ENCODE measurements at places on chromosomes 12 and 14.

DNA sequence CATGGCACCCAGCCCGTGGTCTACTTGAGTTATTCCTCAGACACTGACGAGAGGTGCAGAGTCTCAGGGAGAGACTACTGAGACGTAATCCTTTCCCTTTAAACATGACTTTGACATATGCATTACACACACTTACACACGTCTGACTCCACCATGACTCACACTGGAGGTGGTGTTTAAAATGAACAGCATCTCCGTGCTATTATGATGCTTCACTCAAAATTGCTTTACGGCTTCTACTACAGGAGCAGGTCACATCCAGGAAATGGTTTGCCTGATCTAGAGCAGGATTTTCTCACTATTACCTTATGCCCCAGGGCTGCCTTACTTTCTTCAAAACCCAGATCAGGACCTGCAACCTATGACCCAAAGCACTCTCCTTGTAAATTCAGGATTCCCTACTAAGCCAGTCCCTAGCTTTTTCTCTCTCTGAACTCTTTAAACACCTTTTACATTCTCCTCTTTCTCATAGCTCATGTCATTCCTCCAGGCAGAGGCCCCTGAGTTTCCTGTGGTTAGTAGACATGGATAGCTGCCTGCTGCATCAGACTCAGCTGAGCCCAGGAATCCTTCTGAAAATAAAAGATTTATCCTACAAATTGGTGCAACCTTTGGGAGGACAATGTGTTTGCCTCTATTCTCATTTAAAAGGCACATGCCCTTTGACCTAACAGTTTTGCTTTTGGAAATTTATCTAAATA lies 31.2 kb downstream of the TMCC3 start:
- no peak for DNase-seq

DNA sequence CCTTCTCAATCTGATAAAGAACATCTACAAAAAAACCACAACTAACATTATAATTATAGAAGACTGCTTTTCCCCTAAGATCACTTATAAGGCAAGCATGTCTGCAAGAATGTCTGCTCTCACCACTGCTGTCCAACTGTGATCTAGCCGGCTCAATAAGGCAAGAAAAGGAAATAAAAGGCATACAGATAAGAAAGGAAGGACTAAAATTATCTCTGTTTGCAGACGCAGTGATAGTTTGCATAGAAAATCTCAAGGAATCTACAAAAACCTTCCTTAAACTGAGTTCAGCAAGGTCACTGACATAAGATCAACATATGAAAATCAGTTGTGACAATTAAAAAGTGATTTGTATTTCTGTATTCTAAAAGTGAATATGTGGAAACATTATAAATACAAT lies 138.0 kb upstream of the EGLN3 start:
- no peak for DNase-seq

- no peak for DNase-seq
Measured at GRCh38 chr14:102116361-102117180, 23.1 kb upstream of the WDR20 start.

- no peak for DNase-seq
Measured at GRCh38 chr14:56716705-56717104, 93.6 kb downstream of the OTX2 start.

- DNase-seq, result no peak
Measured at GRCh38 chr12:91127751-91128150, 16.5 kb upstream of the LUM start.

GRCh38 chr14:23028799-23029198 lies 5.9 kb downstream of the PSMB5 start:
- DNase-seq, result no peak

GRCh38 chr12:69330475-69331473 lies 17.4 kb upstream of the LYZ start:
- peak; percentile 27 for DNase-seq

DNA sequence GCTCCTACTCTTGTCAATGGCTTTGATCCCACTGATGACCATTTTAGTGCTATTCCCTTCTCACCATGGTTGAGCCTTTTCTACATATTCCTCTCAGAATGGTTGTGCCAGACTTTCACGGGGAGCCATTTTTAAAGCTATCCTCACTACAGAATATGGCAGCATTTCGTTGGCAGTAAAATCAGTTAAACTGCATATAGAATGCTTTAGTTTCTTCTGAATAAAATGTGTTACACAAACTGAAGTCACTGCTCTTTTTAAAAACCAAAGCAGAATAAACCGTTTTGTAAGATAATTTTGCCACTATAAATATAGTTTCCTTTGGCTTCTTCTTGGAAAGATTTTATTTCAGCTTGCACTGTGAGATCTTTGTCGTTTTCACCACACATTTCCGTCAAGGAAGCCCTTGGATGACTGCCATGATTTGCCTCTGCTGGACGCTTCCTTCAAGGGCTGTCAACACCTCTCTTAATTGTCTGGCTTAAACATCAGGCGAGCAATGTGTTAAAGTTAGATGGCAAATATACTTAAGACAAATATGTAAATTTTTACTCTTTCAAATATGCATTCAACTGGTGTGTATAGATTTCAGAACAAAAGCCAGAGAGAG lies 624.2 kb downstream of the DIO2 start:
- peak; percentile 29 for DNase-seq

DNA sequence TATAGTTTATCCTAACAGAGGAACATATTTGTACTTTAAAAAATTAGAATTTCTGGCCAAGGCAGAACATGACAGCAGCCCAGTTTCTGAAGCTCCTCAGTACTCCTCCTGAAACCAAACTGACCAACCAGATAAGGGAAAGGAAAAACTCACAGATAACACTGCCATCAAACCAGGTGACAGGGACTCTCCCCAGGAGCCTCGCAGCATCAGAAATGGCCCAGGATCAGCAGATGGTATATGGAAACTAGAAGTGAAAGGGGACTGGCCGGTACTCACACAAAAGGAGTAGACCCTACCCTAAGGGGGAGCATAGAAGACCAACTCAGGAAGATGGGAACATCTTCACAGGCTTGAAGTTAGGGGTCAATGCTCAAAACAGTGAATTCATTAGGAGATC lies 22.0 kb downstream of the GALC start:
- DNase-seq, result no peak

DNA sequence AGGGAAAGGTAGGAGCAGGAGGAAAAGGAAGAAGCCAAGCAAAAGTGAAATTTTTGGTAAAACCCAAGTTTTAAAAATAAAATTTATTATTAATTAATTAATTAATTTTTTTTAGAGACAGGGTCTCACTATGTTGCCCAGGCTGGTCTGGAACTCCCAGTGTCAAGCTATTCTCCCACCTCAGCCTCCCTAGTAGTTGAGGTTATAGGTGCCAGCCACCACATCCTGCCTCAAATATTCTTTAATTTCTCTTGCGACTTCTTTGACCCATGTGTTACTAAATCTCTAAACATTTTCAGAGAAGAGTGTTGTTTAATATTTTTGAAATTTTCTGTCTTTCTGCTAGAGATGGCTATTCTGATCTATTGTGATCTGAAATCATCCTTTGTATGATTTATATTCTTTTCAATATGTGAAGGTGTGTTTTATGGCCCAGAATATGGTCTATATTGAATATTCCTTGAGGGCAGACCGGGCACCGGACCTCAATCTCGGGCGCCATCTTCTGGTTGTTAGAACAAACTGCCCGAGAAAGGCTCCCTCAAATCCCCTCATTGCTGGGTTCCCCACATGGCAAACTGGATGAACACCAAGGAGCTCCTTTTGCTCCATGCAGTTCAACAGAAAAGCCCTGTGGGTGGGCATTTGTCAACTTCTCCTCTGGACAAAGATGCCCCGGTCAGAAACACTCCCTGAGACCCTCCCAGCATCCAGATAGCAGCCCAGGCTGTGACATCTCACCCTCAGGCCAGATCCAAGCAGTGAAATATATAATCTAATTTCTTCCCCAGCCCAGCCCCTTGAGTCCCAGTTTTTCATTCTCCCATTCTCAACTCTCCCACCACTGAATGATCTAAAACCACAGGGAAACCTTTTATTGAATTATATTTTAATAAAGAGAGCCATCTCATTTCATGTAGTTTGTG lies 110.5 kb downstream of the ASCL4 start:
- DNase-seq, result peak; percentile 62

GRCh38 chr14:92719421-92719820 lies 29.0 kb downstream of the LGMN start:
- DNase-seq, result no peak

- no peak for DNase-seq
Measured at GRCh38 chr12:127767656-127768055, 499.3 kb upstream of the TMEM132C start.

- DNase-seq, result no peak
Measured at GRCh38 chr12:44551631-44552030, 324.5 kb downstream of the NELL2 start.

GRCh38 chr14:69605738-69606137 lies 5.7 kb upstream of the SUSD6 start:
- DNase-seq, result no peak

GRCh38 chr14:34229140-34229539 lies 232.9 kb downstream of the SPTSSA start:
- no peak for DNase-seq

DNA sequence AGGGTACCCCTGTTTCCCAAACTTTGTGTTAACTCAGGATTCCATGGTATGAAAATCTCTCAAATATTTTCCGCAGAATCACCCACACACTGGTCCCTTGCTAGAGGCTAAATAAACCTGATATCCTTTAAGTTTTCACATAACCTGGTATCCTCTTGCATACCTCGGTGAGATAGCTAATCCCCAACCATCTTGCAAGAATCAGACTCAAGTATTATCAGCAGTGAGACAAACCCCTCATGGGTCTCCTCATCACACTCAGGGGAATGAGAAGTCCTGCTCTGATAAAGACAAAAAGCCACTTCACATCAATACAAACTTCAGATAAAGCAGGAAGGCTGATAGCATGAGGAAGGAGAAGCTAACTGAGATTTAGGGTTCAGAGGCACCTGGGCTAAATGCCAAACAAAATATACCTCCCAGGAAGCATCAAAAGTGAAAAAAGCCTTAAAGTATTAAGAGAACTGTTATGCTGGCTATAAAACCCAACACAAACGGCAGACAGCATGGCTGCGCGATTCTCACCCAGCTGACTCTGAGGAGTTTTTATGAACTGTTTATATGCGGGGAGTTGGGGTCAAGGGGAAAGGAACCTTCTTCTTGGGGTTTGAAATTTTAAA lies 96.5 kb downstream of the FOXN3 start:
- DNase-seq, result no peak

DNA sequence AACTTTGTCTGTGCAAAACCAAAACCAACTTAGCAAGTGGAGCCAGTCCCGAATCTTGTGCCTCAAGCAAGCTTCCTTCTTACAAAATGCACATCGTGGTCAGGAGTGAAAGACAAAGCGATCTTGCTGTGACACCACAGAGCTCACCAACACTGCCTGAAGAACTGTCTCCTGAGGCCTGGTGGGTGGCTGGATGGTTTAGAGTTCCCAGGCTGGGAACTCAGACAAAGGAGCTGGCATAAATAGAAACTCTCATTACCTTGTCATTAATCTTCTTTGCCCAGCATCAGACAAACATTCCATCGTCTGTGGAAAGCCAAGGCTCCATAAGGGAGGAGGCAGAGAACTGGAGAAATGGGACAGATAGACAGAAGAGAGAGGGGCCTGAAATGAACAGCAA lies 144.8 kb downstream of the KCNA5 start:
- no peak for DNase-seq

- DNase-seq, result no peak
Measured at GRCh38 chr12:9698681-9699080, 29.2 kb downstream of the CLEC2D start.

GRCh38 chr14:75340921-75341320 lies 62.3 kb downstream of the FOS start:
- peak; percentile 84 for DNase-seq

GRCh38 chr12:28110329-28110728 lies 79.9 kb upstream of the CCDC91 start:
- no peak for DNase-seq

DNA sequence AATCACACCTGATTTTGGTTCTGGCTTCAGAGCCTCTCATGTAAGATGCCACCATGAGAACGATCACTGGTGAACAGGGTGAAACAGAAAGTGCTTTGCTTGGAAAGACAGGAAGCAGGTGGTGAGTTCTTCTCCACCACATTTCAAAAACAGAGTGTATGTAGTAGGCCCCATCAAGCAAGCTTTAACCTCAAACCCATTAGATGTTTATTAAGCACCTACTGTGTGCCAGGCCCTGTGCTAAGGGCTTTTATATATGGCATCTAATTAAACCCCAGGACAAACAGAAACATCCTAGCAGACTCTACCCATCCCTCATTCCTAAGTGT lies 47.8 kb upstream of the MED13L start:
- no peak for DNase-seq

DNA sequence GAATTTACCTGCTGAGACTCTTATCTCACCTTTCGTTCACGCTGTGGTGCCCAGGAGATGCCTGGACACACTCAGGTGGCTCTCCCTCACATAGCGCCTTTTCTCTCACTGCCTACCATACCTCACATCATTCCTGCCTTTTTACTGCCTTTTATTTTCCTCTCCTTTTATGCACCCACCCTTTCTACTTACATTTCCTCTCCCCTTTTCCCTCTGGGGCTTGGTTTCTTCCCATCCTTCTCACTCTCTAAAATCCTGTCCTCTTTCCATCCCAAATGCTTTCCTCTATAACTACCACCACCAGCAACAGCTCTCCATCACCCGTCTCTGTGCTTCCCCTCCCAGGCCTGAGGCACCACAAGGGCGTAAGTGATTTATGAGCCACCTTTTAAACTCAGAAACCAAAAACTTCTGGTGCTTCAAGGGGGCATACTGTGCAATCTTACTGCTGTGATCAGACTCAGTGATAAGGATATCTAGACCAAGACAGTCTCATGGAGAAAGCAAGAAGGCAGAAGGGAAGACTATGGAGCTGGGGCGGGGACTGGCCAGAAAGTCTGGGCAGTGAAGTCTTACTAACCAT lies 32.7 kb upstream of the SMUG1 start:
- no peak for DNase-seq

DNA sequence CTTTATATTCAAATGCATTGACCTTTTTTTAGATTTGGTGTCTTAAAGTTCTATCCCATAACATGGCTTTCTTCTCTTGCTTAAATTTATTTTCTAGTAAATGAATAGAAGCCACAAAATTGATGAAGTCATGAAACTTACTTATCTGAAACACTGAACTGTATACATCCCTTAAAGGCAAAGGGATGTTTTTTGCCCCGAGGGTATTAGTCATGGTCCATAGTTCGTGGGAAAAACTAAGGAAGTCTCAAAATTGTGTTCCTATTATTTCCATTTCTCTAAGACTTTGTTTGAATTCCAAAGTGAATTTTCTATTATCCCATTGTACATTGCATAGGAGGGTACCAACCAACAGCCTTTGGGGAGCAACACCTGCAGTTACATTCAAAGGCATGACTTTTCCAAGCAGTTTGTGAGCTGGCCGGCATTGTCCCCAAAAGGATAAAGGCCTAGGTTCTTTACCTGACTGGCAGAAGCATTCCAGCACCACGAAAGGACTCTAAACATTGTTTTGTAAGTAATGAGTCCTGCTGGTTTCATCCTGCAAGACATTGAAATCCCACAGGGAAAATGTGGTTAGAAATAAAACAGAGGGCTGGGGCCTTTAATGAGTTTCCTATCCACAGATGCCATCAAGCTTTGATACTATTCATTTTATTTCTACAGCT lies 473.5 kb downstream of the PRKD1 start:
- DNase-seq, result no peak
